ENCODE measurements at places on chromosomes 6 and 20. TPM values are rescaled to one million over a fixed set of nuclear protein-coding genes. Genes with fewer than 3 reads are reported as not detected.

- H3K4me3 ChIP-seq: no peak overlapping the region
- no peaks in the 10 kb centered on the region for H3K36me3 ChIP-seq
- H3K27me3 ChIP-seq: no peaks in the 10 kb centered on the region
These were observed 42.3 kb upstream of the ATXN1 start for GRCh38 chr6:16803294-16804200.

DNA sequence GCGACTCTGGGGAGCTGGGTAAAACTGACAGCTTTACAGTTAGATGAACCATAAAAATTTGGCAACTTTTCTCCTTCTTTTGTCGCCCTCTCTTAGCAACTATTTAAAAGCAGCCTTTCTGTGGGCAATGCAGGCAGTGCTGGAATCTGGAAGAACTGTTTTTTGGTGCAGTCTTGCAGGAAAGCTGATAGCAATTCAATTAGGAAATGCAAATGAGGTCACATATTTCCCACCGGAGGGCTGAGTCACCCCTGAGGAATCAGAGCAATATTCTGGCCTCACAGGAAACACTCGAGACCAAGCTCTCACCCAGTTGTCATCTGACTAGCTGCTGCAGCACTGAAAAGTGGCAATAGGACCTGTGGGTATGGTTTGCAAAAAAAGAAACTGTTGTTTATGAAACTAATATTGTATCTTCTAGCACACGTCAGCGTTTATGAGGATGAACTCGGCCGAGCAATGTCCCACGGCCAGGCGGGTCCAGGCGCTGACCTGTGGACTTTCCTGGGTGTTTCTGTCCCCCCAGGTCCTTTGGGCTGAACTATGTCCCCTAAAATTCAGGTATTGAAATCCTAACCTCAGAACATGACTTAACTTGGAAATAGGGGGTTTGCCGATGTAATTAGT, 312.3 kb downstream of the TAF4 start:
- H3K36me3 ChIP-seq: no peaks in the 10 kb centered on the region
- no peaks in the 10 kb centered on the region for H3K27me3 ChIP-seq
- no peak for DNase-seq
- no peaks in the 10 kb centered on the region for H3K4me1 ChIP-seq
- no peak overlapping the region for H3K4me3 ChIP-seq
- H3K27ac ChIP-seq: no peak overlapping the region

- no peaks in the 10 kb centered on the region for H3K27me3 ChIP-seq
- DNase-seq: no peak
- H3K36me3 ChIP-seq: no peaks in the 10 kb centered on the region
- no peak overlapping the region for H3K27ac ChIP-seq
- peaks cover 7% of the 10 kb centered on the region for H3K4me1 ChIP-seq
These were observed 402.6 kb upstream of the SULF2 start for GRCh38 chr20:48187851-48188250.

TOX2 gene
- 3.2 TPM for total RNA-seq

GRCh38 chr6:25387483-25387882, 108.3 kb downstream of the CARMIL1 start:
- no peaks in the 10 kb centered on the region for H3K4me1 ChIP-seq
- no peak overlapping the region for H3K4me3 ChIP-seq
- no peak for DNase-seq
- no peaks in the 10 kb centered on the region for H3K27me3 ChIP-seq
- no peaks in the 10 kb centered on the region for H3K36me3 ChIP-seq

DNA sequence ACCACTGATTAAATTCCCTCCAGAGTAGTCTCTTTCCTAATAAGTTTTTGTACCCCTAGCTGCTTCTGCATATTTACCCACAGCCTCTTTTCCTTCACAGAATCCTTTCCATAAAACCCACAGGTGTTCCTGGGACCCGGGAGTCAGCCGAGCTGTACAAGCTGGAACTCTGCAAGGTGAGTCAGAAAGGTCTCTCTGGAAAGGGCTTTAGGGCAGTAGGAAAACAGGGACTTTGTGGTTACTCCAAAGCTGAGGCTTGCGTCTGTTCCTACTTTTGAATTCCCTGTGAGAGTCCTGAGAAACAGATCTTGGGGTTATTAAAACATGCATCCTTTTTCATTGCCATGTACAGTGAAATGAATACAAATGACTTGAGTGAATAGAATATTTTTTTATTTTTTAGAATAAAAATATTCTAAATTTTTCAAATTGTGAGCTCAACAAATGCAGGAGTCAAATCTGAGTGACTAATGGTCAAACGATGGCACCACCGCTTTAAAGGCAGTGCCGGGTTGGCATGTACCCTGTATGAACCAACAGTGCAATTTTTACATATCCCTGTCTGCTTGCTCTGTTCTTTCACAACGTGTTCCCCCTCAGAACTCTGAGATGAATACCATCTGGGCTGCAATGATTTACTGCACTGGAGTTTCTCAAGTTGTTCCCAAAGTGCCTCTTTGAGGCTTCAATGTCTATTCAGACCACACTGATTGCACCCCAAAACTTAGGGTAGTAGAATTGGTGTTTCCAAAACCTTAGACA, 78.4 kb downstream of the GFRAL start:
- no peak overlapping the region for H3K27ac ChIP-seq
- no peak overlapping the region for H3K4me3 ChIP-seq
- no peaks in the 10 kb centered on the region for H3K27me3 ChIP-seq
- no peaks in the 10 kb centered on the region for H3K36me3 ChIP-seq
- H3K4me1 ChIP-seq: no peaks in the 10 kb centered on the region

All from transverse colon (tissue), 4 donors.